ENCODE measurements at places on chromosomes 5 and 9. TPM values are rescaled to one million over a fixed set of nuclear protein-coding genes. Genes with fewer than 3 reads are reported as not detected.

DNA sequence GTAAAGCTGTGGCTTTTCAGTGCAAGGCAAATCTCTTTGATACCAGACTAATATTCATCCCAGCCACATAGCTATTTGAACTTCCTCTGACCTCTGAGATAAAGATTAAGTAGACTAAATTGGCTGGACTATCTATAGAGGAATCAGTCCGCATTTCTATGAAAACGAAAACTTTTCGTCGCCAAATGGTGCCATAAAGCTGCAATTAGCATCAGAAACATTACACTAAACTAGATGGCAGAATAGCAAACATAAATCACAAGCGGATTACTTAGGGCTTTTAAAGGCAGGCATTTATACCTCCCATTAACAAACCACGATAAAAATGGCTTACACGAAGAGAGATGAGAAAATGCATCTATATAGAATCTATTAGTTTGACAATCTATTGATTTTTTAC is 1009.7 kb upstream of the CDH6 start:
- DNase-seq, result no peak

LCP2 gene
- not detected for total RNA-seq

GRCh38 chr5:17132444-17133083 is 84.9 kb upstream of the BASP1 start:
- DNase-seq, result no peak

ESM1 gene
- not detected for total RNA-seq

INSYN2B gene
- total RNA-seq, result 8.7 TPM

- DNase-seq, result no peak
These were observed 367 bp downstream of the PCDHB4 start for GRCh38 chr5:141121985-141122384.

GRCh38 chr9:2489838-2490314 is 131.7 kb upstream of the VLDLR start:
- no peak for DNase-seq

FOXD4L5 gene
- total RNA-seq, result 0.67 TPM

GRCh38 chr9:19231126-19231903 is 822 bp downstream of the DENND4C start:
- DNase-seq, result peak; percentile 37

- DNase-seq, result peak; percentile 85
These were observed 101.1 kb downstream of the RGS3 start for GRCh38 chr9:113564498-113565237.

GRCh38 chr9:126981218-126981617 is 66.6 kb downstream of the RALGPS1 start:
- DNase-seq, result no peak

- DNase-seq, result peak; percentile 53
These were observed at the start of gene ST8SIA4 for GRCh38 chr5:100903039-100903887. Gene ST8SIA4 (minus strand): TSS chr5:100903282. CDS start chr5:100902955, 327 bp downstream.

GDA gene
- total RNA-seq, result not detected

CDH18 gene
- total RNA-seq, result not detected

DNA sequence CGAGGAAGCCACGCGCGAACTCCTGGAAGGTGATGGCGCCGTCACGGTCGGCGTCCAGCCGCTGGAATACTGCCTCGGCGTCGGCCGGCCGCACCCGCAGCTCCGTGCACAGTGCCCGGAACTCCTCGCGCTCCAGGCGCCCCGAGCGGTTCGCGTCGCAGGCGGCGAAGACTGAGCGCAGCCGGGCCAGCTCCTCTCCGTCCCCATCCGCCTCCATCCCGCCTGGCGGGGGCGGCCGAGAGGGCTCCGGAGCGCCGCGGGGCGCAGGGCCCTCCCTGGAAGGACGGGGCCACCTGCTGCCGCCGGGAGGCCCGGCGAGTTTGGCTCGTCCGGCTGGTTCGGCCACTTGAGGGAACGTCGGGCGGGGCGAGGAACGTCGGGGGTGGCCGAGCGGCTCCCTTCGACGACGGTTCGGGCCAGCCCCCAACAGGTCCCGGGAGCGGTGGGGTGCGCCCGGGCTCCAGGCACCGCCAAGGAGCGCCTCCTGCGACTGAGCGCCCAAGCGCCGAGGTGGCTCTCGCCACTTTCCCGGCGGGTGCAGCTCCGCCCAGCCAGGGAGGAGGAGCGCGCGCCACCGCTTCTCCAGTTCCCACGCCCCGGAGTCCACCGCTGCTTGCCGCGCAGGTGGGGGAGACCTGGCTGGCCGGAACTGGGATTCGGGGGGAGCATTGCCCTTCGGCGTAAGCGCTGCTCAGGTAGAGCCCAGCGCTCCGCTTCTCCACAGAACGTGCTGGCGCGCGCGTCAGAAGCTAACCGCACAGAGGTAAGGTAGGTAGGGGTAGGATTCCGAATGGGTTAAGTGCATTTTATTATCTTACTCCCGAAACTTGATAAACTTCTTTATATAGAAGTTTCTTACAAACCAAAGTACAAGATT is at the start of gene RASEF:
TSS of gene RASEF (minus strand) at position 492 of the 877 bp plus-strand sequence. CDS start at position 217, 275 bp downstream.
- peak; percentile 78 for DNase-seq

DNA sequence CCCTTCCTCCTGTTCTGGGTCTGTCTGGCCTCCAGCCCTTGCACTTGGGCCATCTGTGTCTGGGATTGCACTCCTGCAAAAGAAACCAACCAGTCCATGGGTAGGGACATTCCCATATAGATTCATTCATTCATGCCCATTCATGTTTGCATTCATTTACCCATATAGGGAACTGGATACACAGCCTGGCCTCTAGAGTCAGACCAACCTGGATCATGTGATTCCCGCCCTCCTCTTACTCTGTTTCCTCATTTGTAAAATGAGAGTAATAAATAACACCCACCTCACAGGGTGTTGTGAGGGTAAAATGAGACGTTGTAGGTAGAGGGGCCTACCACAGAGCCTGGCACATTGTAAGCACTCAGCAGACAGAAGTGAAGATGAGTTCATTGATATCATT is 8.5 kb downstream of the PCDH12 start:
- no peak for DNase-seq

- no peak for DNase-seq
These were observed 140.7 kb downstream of the GNA14 start for GRCh38 chr9:77507212-77507961.

CTSV gene
- total RNA-seq, result 22.2 TPM

DNA sequence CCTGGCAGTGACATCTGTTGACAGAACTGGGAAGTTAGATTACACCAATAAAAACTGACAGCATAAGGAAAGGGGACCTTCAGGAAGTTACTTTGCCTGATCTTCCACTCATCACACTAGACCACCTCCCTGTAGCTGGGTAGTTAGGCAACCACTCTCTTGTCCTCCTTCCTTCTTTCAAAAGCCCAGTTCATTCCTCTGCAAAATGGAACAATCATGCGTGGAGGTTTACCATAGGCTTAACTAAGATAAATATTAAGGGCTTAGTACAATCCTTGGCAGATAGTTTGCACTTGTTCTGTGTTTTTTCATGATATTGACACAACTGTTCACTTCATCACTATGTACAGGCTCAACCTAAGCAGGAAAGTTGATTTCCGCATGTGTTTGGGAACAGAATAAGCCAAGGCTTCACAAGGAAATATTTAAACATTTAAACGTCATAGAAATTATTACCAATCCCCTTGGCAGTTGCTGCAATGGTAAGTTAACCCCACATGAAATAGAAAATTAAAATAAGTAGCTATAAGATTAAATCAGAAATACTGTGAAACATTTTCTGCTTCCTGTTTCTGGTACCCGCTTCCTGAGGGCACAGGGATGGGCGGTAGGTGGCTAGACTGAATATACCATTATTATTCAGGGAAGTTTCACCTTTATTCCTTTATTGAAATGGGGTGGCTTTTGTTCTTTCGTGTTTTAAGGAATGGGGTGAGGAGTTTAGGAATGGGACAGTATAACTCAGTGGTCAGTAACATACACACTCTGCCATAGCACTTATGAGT is 9.9 kb upstream of the PTGER4 start:
- DNase-seq, result no peak

- DNase-seq, result peak; percentile 64
These were observed 30.9 kb downstream of the GRAMD2B start for GRCh38 chr5:126454081-126454480.

ZNF474 gene
- total RNA-seq, result 0.33 TPM

GRCh38 chr5:165086465-165086864 is 1581.0 kb downstream of the MAT2B start:
- DNase-seq, result no peak

DNA sequence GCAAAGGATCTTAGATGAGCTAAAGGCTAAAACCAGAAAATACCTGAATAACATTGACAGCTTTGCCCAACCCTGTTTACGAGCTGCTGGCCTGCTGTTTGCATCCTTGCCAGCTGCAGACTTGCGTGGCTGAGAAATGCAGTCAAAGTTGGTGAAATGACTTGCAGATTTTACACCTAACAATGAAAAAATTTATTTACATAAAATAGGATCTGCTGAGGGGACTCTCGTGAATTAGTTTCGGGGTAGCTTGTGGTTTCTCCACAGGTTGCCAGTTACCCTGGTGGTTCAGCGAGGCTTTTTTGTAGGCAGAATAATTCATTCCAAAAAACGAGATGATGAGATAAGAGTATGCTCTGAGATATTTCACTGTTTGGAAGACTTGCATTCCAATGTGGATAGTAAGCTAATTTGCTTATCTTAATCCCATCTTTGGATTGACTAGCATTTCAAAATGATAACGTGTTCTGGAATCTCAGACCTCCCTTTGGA is 65.7 kb upstream of the FANCC start:
- DNase-seq, result peak; percentile 50

DNA sequence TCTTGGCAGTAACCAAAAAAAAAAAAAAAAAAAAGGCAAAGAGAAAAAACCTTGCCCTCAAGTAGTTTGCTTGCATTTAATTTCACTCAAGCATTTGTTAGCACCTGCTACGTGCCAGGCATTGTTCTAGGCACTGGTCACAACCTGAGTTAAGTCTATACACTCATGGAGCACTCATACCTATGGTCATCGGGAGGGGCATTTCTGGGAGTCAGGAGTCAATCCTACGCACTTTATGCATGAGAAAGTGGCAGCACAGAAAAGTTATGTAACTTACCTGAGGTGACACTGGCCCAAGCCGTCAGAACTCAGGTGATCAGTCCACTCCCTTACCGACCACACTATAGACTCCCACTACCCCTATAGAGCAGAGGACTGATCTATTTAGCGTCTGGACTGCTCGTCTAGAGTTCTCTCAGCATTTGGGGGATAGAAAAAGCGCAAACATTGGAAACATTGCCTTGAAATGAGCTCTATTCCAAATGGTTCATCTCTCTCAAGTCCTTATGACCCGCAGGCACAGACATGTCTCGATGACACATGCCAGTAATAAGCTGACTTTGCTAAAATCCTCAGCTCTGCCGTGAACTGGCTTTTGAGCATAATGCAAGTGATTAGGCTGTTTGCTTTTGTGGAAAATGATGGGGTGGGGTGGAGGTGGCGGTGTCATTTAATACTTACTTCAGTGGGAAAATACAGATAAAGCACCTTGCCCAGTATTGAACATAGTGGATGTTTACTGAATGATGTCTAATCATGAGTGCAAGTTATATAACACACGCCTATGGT is 160.2 kb downstream of the ARHGEF28 start:
- DNase-seq, result peak; percentile 87

DNA sequence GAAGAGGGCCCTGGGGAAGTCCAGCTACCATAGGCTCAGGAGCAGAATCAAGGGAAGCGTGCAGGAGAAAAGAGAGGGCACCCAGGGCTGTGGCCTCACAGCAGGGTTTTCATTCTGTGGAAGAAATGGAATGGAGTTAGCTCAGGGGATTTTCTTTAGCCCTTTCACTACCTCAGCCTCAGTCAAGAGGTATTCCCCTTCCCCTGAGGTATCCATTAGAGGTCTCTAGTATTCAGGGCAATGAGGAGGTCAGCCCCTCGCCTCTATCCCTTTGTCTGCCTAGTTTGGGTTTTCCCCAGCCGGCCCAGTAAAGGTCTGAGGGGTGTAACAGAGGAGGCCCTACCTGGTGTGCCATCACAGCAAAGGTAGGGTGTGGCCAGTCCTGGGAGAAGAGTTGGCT is 21.5 kb downstream of the GFRA3 start:
- DNase-seq, result no peak

RANBP6 gene
- total RNA-seq, result 9.4 TPM

- DNase-seq, result no peak
These were observed 226.3 kb downstream of the DMRT2 start for GRCh38 chr9:1276474-1276873.

DNA sequence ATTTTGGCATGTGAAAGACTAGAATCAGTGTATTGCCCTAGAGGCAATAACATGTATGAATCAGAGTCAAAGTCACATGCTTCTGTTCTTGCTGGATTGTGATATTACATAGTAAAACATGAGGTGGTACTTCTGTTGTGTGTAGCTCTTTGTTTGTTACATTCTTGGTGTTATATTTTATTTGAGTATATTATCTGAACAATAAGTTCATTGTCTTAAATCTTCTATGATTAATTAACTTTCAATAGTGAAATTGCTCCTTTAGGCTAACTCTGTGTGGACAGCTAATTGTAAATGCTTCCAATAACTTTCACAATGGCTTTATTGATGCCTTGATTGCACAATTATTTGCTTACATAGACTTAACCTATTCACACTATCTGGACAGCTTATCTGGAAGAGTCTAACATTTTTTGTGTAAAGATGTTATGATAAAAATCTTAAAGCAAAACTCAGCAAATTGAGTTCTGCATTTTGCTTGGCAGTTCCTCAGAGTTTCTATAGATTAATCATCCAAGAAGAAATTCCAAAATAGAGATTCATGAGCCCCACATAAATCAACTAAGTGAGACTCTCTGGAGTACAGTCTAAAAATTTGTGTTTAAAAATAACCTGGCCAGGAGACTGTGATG is 239.6 kb upstream of the TUSC1 start:
- DNase-seq, result peak; percentile 9

ACTBL2 gene
- 0.16 TPM for total RNA-seq

- DNase-seq, result no peak
These were observed 31.9 kb downstream of the FAM240B start for GRCh38 chr9:38687992-38688391.

All from mammary epithelial cell (primary cell).